ENCODE measurements at places on chromosomes 1 and 21. TPM values are rescaled to one million over a fixed set of nuclear protein-coding genes. Genes with fewer than 3 reads are reported as not detected.

The TRNP1 gene
- polyA plus RNA-seq = 2.8 TPM

The TNFRSF8 gene
- polyA plus RNA-seq = 11.9 TPM

The LENEP gene
- not detected for polyA plus RNA-seq

The CDC20 gene
- 0.10 TPM for polyA plus RNA-seq

DNA sequence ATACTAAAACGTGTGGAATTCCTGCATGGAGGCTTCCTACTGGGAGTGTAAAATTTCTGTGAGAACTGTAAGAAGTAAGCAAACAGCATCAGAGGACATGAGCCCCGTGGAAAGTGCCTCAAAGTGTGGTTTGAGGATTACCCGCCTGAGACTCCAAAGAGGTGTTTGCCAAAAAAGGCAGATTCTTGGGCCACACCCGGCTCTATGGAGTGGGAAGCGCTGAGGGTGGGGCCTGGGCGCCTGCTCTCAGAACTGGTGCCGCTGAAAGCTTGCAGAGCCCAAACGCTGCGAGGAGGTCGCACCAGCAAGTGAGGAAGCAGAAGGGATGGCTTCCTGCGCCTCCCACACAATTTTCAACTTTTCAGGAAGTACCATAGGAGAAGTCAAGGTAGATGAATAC is 43.0 kb upstream of the PSEN2 start:
- peak; percentile 39 for DNase-seq

- DNase-seq = no peak
Observed at GRCh38 chr1:39431927-39432326, 59.5 kb upstream of the BMP8A start.
